ENCODE measurements at places on chromosomes 6 and 20.

GRCh38 chr6:147164761-147165160 is 39.5 kb upstream of the STXBP5 start:
- no peak for DNase-seq

DNA sequence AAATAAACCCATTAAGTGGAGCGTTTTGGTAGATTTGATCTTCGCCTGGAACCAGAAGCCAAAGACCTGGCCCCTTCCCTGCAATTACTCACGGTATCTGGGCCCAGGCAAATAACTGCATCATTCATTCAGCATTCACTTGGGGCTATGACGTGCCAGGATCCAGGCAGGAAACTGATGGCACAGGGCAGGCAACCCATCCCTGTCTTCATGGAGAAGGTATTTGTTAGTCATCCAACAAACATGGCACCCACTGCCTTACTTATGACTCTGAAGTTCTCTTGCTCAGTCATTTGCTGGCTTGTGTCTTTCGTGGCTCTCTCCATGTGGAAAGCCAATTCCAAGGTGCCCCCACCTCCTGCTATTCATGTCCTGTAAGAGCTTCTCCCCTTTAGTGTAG is 232.4 kb downstream of the BMP7 start:
- DNase-seq: no peak

DNA sequence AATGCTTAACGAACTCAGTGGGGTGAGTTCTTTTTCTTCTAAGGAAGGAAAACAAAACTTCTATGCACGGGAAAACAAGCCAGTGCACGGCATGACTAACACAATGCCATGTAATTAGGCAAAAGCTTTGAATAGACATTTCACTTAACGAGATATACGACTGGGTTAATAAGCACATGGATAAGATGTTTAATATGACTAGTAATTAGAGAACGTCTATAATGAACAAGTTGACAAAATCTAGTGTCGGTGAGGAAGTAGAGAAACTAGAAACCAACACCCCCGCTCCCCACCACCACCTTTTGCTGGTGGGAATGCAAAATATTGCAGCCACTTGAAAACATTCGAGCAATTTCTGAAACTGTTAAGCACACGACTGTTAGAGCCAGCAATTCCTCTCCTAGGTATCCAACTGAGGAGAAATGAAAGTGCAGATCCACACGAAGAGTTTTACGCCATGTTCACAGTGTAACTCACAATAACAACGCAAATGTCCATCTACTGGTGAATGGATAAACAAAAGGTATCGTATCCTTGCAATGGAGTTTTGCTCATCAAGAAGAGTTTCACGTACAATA is 644.9 kb upstream of the AGPAT4 start:
- DNase-seq: no peak

GRCh38 chr6:137581019-137581707 is 87.0 kb upstream of the OLIG3 start:
- no peak for DNase-seq

DNA sequence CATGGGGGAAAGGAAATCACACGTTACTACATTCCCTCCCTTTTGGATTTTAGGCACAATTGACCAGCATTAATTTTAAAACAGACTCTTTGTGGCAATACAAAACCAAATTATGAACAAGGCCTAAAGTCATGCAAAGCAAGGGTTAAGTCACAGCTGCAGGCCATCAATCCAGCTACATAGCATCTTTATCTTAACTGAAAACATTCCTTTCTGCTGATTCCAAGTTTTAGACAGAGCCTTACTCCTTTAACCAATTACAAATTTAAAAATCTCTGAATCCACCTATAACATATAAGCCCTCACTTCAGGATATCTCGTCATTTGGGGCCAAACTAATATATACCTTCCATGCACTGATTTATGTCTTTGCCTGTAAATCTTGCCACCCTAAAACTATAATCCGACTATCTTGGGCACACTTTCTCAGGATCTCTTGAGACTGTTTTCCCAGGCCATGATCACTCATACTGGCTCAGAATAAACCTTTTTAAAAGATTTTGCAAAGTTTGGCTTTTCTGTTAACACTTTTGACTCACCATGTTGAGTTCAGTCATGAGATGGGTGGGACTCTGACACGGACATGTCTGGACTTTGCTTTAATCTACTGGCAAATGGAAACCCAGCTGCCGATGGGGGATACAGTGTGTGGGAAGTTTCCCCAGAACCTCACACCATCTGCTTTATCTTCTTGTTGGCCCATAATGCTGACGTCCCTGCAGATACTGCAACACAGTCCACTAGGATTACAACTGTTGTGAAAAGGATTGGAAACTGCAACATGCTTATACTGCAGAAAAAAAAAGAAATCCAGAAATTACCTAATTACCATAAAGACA is 757.0 kb downstream of the PTPRT start:
- no peak for DNase-seq

DNA sequence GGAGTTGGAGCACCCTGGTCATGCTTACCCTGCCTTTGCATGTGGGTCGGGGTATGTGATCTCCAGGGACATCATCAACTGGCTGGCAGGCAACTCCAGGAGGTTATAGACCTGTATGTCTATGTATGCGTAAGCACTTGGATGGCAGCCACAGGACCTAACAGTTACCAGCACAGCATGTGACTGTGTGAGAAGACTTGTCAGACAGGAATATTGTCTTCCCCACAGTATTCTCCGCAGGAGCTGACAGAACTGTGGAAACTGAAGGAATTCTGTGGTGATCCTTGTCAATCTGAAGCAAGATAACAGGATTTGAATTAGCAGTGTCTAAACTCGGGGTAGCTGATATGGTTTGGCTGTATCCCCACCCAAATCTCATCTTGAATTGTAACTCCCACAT is 59.2 kb downstream of the TMEM244 start:
- no peak for DNase-seq

DNA sequence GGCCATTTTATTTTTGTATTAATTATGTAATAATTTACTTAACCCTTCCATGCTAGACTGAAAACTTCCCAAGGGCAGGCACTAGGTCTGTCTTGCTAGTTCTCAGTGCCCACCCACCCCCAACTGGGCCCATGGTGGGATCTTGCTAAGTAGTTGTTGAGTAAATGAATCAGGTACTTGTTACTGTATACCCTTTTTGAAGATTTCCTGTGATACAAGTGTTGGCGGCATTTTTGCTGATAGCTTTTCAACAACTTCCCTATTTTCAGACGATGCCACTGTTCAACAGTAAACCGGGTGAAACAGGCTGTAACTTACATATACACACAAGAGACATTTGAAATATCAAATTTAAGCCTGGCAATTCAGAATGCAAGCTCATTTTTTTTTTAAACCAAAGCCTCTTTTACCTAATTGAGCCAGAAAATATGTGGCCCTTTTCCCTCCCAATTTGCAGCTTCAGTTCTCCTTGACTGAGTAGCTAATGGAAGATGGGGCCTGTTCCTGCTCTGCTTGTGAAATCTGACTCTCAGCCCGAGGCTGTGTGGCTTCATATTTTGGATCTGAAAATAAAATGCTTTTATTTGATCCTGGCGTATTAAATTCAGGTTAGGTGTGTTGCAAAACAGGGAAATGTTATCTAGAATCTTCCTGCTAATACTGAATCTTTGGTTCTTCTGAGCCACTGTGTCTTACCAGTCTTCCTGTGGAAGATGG is 288.3 kb downstream of the NRN1 start:
- no peak for DNase-seq

DNA sequence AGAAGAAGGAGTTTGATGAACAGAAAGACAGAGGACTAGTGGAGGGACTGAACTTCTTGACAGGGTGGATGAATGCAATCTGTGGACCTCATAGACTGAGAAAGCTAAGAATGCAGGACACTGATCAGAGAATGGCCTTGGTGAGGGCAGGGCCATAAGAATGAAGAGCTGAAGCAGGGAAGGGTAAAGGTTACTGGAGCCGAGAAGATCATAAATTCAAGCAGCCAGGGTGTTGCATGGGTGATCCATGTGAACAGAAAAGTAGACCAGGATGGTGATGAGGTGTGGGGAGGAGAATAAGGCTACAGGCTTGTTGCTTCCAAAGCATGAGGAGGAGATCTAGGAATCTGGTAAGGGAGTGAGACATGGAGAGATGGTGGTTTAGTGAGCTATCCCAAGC is 295.9 kb downstream of the ADGB start:
- no peak for DNase-seq

GRCh38 chr20:48738094-48738398 is 89.8 kb downstream of the PREX1 start:
- no peak for DNase-seq

GRCh38 chr6:164208371-164208770 is 793.9 kb downstream of the QKI start:
- no peak for DNase-seq

- peak; percentile 59 for DNase-seq
These were observed 118.4 kb downstream of the MYLK4 start for GRCh38 chr6:2632368-2632767.

- no peak for DNase-seq
These were observed 305.8 kb upstream of the PRDM1 start for GRCh38 chr6:105780146-105780860.

DNA sequence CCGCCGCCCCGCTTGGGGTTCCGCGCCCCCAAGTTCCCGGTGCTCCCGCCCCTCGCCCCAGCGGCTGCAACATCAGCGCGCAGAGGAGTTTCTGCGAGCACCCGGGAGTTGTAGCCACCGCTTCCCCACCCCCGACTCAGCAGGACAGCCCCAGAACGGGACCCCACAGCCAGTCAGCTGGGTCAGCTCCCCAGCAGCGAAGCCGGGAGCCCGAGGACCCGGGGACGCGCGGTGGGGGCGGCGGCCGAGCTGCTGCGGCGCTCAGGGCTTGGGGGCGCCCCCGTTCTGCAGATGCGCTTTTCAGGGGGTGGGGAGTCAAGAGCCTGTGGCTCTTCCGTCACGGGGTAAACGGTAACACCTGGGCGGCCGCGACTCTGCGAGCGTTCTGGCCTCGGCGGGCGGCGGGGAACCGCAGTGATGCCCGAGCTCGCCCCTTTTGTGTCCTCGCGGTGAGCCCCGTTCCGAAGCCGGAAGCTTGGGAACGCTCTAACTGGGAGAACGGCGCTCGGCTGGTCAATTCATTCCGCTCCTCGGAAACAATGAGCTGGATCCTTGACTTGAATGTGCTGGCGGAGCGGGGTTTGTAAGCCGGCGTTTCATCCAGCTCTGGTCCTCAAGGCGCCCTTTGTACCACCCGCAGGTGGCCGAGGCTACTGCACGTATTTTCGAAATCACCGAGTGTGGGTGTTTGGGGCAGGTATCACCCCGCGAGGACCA is 774 bp downstream of the PLEKHG1 start:
- no peak for DNase-seq

DNA sequence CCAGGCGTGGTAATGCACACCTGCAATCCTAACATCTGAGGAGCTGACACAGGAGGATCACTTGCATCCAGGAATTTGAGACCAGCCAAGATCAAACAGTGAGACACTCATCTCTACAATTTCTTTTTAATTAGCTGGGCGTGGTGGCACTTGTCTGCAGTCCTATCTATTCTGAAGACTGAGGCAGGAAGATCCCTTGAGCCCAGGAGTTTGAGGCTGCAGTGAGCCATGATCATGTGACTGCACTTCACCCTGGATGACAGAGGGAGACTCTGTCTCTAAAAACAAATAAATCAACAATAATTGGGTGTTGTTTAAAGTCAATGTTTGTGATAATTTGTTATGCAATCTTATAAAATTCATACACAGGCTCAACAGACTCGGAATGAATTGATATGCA is 18.0 kb upstream of the HLA-A start:
- DNase-seq: no peak

DNA sequence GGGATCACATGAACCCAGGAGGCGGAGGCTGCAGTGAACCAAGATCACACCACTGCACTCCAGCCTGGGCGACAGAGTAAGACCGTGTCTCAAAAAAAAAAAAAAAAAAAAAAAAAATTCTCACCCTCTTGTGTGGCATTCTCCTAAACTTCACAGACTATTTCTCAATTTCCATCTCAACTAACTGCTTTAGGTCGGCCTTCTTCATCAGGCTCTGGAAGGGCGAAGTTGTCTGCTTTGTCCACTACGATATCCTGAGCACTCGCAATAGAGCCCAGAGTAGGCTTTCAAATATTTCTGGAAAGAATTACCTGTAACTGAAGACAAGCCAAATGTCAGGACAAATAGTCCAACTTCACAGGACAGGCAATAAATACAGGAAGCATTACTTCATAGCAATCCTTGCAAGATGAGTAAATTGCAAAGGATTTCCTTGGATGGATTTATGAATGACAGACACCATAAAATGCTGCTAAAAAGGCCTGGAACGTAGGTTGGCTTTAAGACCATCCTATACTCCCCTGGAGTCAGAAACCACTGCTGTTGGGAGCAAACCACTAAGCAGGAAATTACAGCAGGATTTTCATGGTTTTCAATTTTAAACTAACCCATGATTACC is 116.3 kb upstream of the SLC2A12 start:
- no peak for DNase-seq

DNA sequence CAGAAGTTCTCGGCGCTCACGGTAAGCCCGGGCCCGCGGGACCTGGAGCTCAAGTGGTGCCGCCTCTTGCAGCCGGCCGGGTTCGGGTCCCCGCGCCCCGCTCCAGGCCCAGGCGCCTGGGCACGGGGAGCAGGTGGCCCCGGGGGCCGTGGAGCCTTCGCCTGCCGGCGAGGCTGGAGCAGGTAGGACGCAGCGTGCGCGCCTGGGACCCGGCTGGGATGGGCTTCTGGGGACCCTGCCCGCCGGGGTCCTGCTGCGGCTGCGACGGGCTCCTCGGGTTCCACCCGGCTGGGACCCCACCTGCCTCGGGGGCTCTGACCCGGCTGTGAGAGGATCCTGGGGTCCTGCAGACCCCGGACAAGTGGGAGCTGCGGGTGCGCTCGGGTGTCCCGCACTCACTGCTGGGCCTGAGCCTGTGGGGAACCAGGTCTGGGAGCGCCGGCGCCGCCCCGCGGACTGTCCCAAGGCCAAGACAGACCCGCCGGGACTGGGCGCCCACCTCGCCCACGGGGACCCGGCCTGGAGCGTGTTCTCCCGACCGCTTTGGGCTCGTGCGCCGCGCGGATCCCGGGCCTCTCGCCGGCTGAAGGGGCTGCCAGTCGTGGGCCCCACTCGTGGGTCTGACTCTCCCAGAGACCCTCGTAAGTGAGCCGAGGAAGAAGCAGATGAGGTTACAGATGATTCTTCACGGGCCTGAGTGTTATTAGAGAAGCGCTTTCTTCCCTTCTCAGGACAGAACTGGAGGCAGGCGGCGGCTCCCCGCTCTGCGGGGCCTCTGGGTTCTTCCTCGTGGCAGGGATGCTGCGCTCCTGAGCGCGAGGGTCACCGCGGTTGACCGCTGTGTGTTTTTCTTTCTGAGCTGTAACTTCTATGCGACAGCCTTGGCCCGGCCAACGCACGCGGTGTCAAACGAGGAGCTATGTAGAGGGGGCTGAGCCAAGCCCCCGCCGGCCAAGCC is 729 bp downstream of the SMOC2 start:
- no peak for DNase-seq

Data from NCI-H446 (cell line).